ENCODE measurements at places on chromosomes 3 and 15.

GRCh38 chr3:169661361-169662131 lies 2.0 kb downstream of the MECOM start:
- DNase-seq: no peak

DNA sequence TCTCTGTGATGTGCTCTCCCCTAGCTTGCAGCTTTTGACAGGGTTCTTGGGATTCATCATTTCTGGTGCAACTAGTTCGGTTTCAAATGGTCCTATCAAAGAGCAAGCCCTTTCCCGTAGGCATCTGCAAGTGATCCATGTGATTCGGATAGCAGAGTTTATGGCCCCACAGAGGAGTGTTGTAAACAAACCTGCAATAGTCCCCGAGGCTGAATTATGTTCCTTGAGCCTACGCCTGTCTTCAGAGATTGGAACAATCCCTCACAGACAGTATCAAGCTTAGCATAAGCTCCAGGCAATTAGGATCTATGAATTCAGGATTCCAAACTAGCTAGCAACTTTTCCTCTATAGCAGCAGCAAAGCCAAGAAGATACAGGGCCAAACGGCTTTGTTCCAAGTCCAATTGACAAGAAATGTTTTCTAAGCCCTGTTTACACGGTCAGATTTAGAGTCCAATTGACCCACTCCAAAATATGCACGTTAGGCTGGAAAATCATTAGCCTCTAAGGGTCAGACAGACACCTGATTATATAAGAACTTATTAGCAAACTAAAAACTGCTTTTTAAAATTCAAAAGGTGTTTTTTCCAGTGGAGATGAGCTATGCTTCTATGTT lies 24.8 kb downstream of the LNP1 start:
- no peak for DNase-seq

- no peak for DNase-seq
These were observed 388.0 kb downstream of the ZBTB20 start for GRCh38 chr3:114758831-114759699.

- no peak for DNase-seq
These were observed 121.6 kb downstream of the TMEM108 start for GRCh38 chr3:133159498-133160475.

GRCh38 chr3:31035681-31036080 lies 141.2 kb upstream of the GADL1 start:
- DNase-seq: no peak

- DNase-seq: no peak
These were observed 27.3 kb downstream of the NEO1 start for GRCh38 chr15:73079565-73079964.

All from stimulated activated CD4-positive, alpha-beta T cell treated with anti-CD3 and anti-CD28 coated beads, TNF-alpha, amount 100 ng/mL, for 4 hours (primary cell).